ENCODE measurements at places on chromosomes 2 and 18.

DNA sequence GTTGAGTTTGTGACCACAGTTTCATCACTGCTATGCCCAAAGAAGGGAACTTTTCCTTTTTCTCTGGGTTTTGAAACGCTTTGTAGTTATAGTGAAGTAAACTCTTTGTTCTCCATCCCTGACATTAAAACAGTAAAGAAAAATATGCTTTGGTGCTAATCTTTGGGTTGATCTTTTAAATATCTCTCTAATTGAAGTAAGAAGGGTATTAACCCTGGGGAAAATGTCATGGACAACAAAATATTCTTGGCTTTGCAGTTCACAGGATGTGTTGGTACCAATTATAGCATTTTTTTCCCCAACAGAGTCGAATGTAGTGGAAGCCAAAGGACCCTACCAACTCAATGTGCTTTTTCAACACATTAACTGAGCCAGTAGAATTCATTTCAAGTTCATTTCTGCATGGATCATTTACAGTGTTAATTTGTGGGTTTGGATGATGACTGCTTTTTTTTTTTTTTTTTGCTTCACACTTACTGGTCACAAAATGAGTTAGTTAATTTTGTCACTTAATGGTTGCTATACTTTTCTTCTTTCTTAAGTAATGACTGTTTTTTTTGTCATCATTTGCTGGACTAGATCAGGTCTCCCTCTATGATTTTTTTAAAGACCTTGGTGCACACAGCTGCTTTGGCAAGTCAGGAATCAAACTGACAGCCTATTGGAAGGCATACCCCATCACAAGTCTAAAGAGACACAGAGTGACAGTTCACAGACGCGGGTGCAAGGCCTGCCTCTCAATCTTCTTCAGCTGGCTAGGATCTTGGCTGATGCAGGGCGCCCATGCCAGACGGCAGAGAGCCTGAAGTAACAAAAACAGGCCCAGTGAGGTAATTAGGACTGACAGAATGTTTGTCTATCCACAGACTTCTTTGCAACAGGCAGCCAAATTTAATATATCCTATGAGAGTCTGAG, 98.8 kb upstream of the MMADHC start:
- DNase-seq: no peak

- DNase-seq: no peak
Observed at GRCh38 chr2:13522917-13523821, 806.4 kb downstream of the TRIB2 start.

DNA sequence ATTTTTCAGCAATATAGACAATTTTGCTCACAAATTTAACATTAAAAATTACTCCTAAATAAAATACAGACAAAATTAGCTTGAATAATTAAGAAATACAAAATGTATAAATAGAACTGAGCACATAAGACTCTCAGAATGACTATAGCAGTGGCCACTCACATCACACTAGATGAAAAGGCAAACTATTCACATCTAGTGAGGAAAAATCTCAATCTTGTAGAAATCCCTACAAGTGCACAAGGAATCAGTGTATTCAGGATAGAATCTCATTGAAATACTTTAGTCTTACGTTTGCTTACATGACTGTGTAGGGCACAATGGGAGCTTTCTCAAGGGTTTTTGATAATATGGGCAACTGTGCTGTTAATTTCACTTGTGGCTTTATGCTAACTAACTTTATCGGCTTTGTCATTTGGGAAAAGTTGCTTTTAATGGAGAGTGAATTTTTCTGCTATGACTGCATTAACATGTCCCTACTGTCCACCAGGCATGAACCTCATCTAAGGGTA, 678.9 kb upstream of the LRRTM4 start:
- DNase-seq: no peak

- no peak for DNase-seq
Observed at GRCh38 chr2:70887550-70888246, 48.0 kb upstream of the ATP6V1B1 start.

DNA sequence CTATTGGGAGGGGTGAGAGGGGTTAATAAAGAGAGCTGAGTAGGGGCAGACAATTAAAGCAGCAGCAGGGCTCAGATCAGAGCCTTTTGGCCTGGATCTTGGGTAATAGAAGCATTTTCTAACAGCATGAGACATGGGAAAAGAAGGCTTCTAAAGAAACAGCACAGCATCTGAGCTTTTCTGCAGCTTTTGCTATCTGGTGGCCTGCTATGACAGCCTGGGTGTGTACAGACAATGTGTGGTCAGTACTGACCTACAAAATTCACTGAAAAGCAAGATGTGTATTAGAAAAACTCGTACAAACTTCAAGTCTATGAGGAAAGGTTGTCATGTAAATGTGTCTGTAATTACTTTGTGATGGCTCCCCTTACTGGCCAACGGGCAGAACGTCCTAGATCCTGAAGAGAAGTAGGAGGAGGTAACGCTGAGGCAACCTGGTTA, 95.6 kb downstream of the GALNT3 start:
- no peak for DNase-seq

DNA sequence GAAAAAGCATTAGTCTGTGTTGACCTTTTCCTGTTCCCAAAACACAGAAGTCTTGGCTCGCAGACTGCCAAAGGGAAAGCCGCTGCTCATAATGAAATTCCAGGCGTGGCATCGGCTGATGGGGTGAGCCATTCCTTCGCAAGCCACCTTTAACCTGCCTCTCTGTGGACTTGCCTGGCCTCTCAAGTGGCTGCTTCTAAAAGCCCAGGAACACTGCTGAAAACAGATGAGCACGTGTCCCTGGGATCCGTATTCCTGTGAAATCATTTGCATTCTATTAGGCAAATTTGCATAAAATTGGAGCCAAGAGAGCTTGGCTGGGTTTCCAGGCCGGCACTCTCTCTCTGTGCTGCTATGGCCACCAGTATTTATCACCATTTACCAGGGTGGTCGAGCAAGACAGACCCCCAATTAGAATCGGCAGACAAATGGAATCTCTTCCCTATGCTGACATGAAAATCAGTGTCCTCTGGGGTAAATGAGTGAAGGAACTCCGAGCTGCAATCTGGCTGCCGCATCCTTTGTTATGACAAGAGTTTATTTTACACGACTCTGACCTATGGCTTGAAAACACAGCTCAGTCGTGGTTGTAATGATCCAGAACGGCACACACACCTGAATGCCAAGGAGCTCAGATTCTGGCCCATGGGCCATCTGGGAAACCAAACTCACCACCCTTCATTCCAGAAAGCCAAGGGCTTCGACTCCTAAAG, 21.7 kb downstream of the BCL2 start:
- no peak for DNase-seq

DNA sequence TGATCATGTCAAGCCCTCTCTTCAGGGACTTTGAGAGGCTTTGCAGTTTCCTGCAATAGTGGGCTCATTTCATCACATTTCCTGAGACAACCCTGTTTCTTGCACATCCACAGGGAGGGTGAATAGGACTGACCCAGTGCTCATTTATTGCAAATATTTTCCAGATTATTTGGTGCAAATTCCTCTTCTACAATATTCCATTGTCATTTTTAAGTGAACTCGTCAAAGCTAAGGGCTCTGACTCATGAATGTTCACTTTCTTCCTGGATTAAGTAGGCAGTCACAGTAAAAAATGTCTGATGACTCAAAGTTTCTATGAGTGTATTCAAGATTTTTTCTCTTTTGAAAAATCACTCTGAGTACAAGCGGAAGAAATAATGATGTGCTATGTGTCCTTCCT, 225.5 kb upstream of the GALNT5 start:
- DNase-seq: no peak

- no peak for DNase-seq
Observed at GRCh38 chr2:121088251-121089165, 196.5 kb downstream of the TFCP2L1 start.
